Activated CD4-positive, alpha-beta T cell treated with anti-CD3 and anti-CD28 coated beads, Interleukin-10, Interleukin-2, amounts not matched to agents 100 ng/mL and 50 ng/mL, durations not matched to agents 16 hours and 8 hours (primary cell): ENCODE measurements at places on chromosomes 11 and 22.

- DNase-seq = peak; percentile 94
Observed at GRCh38 chr11:118240999-118241763, 11.0 kb downstream of the MPZL3 start.

DNA sequence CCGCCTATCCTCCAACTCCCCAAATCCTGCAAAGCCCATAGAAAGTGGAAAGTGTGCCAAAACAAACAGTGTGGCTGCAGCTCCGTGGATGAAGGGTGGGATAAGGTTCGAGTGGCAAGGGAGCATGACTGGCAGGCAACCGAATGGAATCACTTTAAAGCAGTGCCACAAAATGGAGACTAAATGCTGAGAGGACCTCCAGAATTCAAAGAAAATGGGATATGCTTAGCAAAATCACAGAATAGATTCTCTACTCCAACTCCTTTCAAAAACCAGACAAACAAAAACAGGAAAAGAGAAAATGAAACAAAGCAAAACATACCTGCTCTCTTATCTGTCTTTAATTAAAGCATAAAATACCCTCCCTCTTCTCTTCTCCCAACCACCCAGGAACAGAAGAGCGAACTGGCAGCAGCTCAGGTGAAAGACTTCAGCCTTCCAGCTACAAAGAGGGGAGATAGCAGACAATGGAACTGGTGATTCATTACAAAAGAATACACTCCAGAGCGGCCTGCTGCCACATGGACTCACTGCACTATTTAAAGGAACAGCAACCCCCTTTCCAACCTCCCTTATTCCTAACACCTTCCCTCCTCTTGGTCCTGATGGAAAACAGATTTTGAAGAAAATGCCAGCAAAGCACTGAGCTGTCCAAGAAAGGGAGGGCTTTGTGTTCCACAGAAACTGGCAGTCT, 118.5 kb downstream of the APOL5 start:
- DNase-seq = peak; percentile 3

DNA sequence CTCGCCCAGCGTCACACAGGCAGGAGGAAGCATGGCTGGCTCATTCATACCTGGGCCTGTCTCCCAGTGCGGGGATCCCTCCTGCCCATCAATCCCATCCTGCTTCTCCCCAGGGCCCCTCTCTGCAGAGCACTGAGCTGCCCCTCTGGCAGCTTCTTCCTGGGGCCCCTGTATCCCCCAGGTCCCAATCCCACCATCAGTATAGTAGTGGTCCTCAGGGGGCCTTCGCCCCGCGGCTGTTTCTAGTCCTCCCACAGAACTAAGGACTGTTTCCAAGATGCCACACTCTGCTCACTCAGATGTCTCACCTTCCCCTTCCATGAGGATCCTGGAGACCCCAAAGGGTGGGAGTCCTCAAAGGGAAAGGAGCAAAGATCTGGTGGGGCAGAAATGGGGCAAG, 97.6 kb downstream of the PDE2A start:
- DNase-seq = no peak

GRCh38 chr11:59866836-59867235, 549 bp upstream of the TCN1 start:
- no peak for DNase-seq

DNA sequence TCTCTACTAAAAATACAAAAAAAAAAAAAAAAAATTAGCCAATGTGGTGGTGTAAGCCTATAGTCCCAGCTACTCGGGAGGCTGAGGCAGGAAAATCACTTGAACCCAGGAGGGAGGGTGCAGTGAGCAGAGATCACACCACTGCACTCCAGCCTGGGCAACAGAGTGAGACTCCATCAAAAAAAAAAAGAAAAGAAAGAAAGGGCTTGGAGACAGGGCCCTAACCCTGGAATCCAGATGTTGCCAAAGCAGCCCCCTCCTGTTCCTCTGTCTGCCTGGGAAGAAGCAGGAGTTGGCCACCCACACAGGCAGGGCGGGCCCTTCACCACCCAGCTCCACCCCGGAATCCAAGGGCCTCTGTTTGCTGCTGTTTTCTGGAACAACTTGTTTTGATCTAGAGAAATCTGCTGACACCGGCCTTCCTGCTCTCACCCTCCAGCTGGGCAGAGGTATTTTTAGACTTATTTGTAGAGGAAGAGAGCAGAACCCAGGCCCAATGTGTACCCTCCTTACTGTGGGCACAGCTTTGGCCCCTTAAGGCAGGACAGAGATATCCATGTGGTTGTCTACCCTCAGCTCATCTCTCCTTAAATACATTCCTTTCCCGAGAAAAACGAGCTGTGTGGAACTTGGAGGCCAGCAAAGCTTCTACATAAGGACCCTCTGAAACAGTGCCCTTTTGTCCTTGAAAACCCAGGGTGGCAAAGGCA, 2.7 kb upstream of the NEAT1 start:
- DNase-seq = peak; percentile 90

DNA sequence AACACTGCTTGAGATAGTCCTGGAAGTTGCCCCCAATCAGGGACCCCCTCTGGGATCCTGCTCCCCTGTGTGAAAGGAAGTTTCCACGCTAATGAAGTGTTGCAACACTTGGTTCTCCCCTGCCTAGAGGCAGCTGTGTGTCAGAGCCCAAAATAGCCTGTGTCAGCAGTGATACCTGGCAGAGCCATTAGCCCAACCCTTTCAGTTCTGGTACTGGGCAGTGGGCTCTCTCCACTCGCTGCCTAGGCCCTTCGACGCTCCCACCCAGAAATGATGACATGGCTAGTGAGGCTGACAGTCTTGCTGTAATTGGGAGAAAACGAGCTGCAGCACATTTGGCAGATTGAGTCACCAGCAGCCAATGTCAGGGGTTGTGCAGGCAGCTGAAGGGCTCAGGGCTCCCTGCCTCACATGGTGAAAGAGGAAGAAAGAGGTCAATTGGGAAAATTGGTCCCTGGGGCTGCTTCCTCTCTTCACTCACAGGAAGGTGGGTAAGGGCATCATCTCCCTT, 1.4 kb upstream of the NXF1 start:
- no peak for DNase-seq

GRCh38 chr11:129077191-129077590, 114.9 kb downstream of the ARHGAP32 start:
- no peak for DNase-seq

GRCh38 chr22:31048570-31048969, 32.5 kb upstream of the SMTN start:
- DNase-seq = no peak

GRCh38 chr11:45931739-45932138, 9.3 kb downstream of the LARGE2 start:
- DNase-seq = no peak

DNA sequence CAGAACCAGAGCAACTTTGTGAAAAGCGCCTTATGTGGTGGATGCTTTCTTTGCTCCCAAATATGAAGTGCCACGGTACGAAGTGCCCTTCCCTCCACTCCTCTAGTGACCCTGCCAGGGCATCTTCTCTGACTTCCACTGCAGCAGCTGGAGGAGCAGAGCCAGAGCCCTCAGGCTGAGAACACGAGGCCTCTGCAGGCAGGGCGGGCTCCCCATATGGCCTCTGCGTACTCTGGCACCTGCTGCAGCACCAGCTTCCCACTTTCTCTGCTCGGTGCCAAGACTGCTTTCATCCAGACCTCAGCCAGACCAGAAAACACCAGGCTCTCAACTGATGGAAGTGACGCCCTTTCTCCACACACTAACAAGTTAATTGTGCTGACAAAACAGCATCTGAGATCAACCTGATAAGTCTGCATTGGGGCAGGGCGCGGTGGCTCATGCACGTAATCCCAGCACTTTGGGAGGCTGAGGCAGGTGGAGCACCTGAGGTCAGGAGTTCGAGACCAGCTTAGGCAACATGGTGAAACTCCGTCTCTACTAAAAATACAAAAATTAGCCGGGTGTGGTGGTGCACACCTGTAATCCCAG, 12.8 kb downstream of the UFD1 start:
- no peak for DNase-seq

- DNase-seq = peak; percentile 78
Observed at GRCh38 chr11:46238078-46238966, 39.1 kb upstream of the CREB3L1 start.

- no peak for DNase-seq
Observed at GRCh38 chr22:25797498-25798290, 55.7 kb downstream of the MYO18B start.

DNA sequence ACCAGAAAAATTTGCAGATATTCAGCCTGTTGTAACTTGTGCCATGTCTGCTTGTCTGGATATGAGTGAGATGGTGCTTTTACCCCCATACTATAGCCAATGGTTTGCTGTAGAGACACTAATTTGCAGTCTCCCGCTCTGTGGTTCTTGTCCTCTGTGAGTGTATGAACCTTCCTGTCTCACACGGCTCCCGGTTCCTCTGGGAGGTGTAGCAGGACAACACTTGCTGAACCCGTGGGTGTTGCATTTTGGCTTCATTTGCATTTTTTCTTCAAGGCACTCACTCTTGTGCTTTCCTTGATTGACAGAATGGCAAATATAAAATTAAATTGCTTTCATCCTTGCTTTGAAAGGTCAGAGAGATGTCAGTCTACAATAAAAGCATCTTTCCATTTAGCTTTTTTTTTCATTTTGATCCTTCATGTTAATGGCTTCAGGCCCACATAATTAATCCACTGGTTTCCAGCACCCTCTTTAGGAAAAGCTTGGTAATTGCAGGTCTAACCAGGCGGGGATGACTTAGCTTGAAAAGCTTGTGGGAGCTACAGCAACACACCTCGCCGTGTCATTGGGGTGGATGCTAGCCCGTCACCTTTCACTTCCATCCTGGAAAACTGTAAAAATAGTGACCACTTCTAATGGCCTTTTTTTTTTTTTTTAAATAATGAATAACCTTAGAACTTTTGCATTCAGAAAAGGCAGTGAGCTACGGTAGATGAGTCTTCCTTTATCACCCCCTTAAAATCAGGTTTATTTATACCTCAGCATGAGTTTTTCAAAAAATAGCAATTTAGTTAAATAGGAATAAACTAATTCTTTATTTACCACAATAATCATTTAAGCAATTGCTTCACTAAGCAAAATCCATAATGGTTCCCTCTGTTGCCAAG, 27.4 kb upstream of the ST14 start:
- peak; percentile 74 for DNase-seq

DNA sequence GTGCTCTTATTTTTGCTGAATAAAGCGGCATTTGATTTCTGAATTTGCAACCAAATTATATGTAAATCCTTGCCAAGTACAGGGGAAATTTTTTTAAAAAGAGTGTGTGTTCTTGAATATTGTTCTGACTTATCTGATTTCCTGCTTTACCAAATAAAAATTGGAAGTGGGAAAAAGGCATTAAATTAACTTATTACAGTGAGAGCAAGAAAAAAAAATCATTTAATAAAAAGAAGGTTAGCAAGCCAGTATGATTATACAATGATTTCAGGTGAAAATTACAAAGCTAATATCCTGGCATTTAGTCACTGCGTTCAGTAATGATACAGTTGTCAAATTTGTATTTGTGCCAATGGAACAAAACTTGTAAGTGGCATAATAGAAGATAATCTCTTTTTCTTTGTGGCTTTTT, 82.1 kb upstream of the PPARA start:
- no peak for DNase-seq

GRCh38 chr11:126544108-126545056, 188.9 kb downstream of the ST3GAL4 start:
- no peak for DNase-seq

GRCh38 chr22:26286091-26286820, 117.0 kb downstream of the SEZ6L start:
- DNase-seq = no peak

GRCh38 chr22:42848941-42849550, 8.0 kb downstream of the ARFGAP3 start:
- DNase-seq = no peak

GRCh38 chr22:36430863-36431262, 43.1 kb upstream of the MYH9 start:
- DNase-seq = no peak

GRCh38 chr11:107713009-107713408, 1.2 kb upstream of the SLN start:
- no peak for DNase-seq

- DNase-seq = no peak
Observed at GRCh38 chr11:110472858-110473257, 43.1 kb downstream of the FDX1 start.

GRCh38 chr22:36330655-36331305, 57.0 kb downstream of the MYH9 start:
- peak; percentile 41 for DNase-seq

GRCh38 chr11:113488931-113489351, 13.7 kb upstream of the DRD2 start:
- DNase-seq = no peak

GRCh38 chr11:102882389-102883024, 7.7 kb upstream of the MMP12 start:
- DNase-seq = peak; percentile 53

GRCh38 chr22:27135031-27135981, 477.9 kb downstream of the MIAT start:
- no peak for DNase-seq

DNA sequence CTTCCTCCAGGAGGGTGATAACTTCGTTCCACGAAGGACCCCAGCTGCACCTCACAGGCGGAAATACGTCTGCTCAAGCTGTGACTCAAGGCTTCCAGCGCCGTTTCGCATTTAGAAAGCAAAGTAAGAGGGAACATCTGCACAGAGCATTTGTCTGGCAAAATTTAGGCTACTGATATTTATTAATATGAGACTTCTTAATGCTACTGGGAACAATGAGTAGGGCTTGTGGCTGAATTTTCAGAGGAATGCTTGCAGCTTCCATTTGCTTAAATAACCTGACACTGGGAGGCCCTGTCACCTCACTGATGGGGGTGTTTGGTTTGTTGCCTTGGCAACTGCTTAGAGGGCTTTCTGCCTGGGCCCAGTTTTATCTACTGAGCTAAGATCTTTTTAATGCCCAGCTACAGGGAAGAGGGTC, 14.7 kb upstream of the ST14 start:
- DNase-seq = no peak

DNA sequence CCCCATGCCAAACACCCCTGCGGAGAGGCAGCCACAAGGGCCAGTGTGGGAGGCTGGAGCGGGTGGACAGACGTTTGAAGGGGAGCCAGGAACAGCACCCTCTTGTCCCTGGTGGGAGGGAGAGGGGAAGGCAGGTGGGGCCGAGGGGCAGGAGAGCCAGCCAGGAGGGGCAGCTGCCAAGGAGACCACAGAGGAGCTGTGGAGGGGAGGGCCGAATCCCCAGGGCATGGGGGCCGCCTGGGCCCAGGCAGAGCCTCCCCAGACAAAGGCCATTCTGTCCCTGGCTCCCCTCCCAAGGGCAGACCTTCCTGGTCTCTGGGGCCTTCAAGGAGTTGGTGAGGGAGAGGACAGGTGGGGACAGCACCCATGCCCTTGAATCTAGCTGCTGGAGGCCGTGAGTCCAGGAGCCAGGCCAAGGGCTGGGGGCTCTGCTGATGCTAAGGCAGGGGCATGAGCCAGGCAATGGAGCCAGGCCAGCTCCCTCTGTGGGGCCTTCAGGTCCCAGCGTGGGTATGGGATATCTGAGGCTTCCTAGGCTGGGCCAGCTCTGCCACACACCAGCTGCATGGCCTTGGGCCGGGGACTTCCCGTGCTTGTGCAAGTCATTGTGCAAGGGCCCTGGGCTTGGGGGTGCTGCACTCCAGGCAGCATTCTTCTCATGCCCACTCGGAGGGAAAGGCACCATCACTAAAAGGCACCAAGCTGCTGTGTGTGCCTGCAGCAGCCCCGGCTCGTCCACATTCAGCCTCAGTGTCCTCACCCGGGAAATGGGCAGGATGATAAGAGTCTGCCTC, 11.4 kb downstream of the EMID1 start:
- DNase-seq = no peak
